ENCODE measurements at places on chromosomes 6 and 20.

GRCh38 chr6:160305926-160306713 is 42.1 kb upstream of the SLC22A3 start:
- DNase-seq: no peak

DNA sequence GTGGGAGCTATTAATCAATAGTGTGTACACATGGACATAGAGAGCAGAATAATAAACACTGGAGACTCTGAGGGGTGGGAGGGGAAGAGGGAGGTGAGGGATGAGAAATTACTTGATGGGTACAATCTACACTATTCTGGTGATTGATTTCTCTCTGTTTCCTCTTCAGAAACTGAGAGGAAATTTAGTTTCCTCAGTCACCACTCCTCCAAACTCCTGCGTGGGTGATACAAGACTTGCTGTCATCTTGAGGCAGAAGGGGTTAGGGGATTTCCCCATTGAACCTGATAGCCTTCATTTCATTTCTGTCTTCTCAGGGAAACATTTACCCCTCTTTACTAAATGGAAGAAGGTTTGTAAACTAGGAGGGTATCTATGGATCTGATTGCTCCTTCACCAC is 84.3 kb upstream of the ESR1 start:
- DNase-seq: no peak

- no peak for DNase-seq
Observed at GRCh38 chr6:116528133-116528532, 16.7 kb downstream of the CALHM5 start.

DNA sequence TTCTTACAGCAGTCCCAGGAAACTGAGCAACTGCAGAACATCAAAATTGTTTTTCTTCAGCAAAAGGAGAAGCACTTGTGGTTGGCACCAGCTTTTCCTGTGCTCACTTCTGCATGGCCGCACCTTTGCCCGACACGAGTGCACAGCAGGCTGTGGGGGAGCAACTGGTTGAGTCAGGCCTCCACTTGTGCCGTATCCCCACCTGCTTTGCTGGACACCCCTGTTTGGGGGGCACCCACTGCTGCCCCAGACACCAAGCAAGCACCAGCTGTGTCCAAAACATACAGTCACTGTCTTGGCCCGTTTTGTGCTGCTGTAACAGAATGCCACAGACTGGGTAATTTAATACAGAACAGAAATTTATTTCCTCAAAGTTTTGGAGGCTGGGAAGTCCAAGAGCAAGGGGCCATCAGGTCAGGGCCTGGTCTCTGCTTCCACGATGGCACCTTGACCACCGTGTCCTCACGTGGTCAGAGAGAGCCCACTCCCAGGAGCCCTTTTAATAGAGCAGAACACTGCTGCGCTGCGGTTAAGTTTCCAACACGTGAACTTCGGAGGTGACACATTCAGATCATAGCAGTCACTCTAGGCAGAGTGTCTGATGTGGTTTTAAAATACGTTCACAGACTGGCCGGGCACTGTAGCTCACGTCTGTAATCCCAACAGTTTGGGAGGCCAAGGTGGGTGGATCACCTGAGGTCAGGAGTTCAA is 8.7 kb upstream of the GMEB2 start:
- peak; percentile 84 for DNase-seq

GRCh38 chr20:12321736-12322135 is 404.0 kb downstream of the BTBD3 start:
- no peak for DNase-seq

- DNase-seq: no peak
Observed at GRCh38 chr6:1004885-1005630, 306.8 kb upstream of the FOXQ1 start.

- DNase-seq: peak; percentile 32
Observed at GRCh38 chr6:55617272-55617671, 38.3 kb upstream of the HMGCLL1 start.

DNA sequence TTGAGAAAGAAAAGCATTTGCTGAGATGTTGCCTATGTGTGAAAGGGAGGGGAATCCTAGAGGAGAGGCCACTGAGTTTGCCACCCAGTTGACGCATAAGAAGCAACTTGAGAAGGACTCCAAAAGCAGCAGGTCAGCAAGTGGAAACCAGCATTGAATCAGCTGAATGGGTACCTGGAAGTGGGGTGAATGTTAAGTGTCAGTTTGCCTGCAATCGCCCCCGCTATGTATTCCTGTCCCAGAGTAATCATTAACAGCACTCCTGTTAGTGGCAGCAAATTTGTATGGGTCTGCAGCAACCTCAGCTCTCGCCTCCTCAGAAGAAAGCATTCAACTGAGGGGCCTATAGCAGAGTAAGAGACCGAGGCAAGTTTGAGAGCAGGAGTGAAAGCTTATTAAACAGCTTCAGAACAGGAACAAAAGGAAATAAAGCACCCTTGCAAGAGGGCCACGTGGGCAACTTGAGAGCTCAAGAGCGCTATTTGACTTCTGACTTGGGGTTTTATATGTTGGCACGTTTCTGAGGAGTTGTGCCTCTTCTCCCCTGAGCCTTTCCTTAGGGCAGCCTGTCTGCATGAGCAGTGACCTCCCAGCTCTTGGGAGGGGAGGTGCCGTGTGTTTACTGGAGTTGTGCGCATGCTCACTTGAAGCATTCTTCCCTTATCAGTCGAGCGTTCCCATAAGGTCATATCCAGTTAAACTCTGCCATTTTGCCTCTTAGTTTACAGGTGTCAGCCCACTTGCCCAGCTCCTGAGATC is 122.6 kb upstream of the PHACTR1 start:
- DNase-seq: no peak

DNA sequence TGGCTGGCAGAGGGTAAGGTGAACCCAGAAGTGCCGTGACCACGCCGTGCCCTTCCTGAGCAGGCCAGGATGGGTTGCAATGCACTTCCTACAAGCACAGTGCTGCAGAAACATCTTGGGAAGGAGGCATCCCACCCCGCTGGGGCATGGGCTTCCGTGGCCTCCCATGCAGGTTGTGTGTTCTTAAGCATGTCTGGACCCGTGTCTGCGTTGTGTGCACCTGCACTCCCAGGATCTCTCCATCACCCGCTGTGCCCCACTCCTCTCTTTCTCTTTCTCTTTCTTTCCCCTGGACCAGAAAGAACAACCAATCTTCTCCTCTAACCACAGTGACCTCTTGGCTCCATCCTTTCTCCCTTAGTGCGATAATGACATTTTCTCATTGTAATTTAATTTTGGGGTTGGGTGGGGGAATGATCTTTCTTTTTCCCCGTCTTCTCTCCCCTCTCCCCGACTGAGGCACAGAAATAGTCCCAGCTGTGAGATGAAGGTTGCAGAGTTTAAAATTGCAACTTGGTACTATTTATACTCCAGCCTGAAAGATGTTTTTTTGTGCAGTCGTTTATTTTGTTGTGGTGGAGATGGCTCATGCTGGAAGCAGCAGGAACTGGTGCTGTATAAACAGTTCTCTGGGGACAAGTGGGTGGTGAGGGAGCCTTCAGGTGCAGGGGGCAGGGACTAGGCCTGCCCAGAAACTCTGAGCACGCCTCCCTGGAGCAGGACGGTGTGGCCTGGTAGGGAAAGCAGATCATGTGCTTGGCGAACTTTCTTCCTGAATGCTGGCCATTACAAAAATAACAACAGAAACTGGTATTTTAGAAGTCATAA is 20.5 kb downstream of the BCAS4 start:
- DNase-seq: no peak

- DNase-seq: no peak
Observed at GRCh38 chr20:1950836-1951235, 43.0 kb downstream of the PDYN start.

DNA sequence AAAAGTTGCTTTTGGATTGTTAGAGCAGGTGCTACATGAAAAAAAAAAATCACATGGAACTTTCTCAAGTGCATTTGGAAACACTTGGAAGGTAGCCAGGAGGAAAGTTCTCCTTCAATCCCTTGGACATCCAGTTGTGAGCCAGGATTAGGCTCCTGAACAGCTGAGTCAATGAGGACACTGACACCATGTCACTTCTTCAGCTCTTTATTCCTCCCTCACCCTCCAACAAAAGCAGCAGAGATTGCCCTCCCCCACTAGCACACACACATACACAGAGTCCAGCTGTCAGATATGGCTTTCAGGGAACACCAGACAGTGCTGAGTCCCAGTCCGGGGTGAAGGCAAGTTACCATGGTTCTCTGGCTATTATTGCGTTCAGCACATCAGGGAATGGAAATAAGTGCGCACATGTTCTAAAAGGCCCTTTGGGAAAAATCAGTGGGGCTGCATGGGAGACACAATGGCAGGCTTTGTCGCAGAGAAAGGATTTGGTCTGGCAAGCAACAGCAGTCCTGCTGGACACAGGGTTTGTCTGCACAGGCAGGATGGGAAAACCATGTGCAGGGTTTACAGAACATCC is 124.7 kb upstream of the MARCKS start:
- no peak for DNase-seq

GRCh38 chr6:32148289-32149091 is 3.2 kb downstream of the PRRT1 start:
- DNase-seq: no peak

DNA sequence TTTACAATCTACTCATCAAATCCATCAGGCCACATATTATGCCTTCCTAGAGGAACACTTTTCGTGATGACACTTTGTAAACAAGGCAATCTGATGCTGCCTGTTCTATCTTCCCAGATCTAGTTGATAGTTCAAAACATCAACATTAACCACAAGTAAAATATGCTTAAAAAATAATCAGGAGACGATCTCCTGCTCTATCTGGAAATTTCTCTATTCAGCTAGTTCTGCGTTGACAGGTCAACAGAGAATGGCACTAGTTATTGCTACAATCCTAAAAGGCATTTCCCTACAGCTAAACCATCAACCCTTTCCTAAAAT is 2.1 kb downstream of the B4GALT5 start:
- DNase-seq: no peak

DNA sequence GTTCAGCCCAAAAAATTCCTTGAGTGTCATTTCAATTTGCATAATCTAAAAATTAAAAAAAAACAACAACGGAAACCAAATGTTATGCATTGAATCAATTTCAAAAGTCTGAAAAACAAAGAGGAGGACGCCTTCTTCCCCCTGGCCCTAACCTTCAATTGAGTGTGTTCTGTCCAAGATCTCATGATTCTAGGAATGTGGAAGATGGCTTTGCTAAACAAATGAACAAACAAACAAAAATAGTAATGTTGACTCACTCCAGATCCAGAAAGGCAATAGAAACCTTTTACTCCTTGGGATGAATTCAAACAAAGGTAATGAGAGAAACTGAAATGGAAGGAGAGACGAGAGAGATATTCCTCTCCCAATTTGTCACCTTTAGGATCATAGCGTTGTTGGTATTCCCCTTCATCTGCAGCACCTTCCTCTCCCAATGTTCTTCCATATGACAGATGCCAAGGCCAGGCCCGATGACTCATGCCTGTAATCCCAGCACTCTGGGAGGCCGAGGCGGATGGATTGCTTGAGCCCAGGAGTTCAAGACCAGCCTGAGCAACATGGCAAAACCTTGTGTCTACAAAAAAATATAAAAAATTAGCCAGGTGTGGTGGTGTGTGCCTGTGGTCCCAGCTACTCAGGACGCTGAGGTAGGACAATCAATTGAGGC is 109.2 kb upstream of the ADGRF1 start:
- no peak for DNase-seq

DNA sequence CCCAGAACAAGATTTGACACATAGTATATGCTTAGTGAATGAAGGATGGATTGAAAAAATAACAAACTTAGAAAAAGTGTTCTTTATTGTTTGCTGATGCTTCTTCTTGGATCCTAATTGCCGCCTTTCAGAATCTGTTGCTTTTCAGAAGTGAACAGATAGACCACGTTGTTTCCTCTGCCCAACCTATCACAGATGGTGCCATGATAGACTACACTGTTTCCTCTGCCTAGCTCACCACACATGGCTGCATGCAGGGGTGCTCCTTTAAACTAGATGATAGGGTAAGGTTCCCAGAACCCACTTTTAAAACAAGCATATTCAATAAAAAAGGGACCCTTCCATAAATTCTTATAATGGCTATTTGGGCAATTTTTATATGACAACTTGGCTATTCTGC is 4.6 kb upstream of the RGS17 start:
- no peak for DNase-seq

- no peak for DNase-seq
Observed at GRCh38 chr6:121344539-121344938, 10.3 kb upstream of the TBC1D32 start.

DNA sequence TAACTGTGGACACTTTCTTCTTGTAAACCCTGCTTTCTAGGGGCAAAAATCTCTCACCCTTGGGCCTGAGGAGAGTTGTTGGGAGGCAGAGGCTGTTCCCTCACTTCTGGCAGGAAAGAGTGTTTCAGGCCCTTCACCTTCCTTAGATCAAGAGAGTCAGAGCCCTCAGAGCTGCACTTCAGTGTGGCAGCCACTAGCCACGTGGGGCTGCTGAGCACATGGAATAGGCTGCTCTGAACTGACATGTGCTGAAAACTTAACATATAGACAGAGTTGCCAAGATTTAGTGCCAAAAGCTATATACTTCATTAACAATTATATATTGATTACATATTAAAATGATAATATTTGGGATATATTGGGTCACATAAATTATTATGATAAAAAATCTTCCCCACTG is 4.4 kb upstream of the LMBRD1 start:
- no peak for DNase-seq

- no peak for DNase-seq
Observed at GRCh38 chr20:44418069-44418905, 57.4 kb upstream of the TTPAL start.

- DNase-seq: no peak
Observed at GRCh38 chr6:87941556-87942358, 105.9 kb upstream of the SPACA1 start.

- DNase-seq: no peak
Observed at GRCh38 chr20:8251201-8251575, 119.1 kb downstream of the PLCB1 start.

- DNase-seq: no peak
Observed at GRCh38 chr6:112349636-112349934, 2.5 kb downstream of the RFPL4B start.

GRCh38 chr6:104705095-104705707 is 154.5 kb downstream of the HACE1 start:
- DNase-seq: peak; percentile 97

- no peak for DNase-seq
Observed at GRCh38 chr6:10416863-10417641, 2.2 kb upstream of the TFAP2A start.

DNA sequence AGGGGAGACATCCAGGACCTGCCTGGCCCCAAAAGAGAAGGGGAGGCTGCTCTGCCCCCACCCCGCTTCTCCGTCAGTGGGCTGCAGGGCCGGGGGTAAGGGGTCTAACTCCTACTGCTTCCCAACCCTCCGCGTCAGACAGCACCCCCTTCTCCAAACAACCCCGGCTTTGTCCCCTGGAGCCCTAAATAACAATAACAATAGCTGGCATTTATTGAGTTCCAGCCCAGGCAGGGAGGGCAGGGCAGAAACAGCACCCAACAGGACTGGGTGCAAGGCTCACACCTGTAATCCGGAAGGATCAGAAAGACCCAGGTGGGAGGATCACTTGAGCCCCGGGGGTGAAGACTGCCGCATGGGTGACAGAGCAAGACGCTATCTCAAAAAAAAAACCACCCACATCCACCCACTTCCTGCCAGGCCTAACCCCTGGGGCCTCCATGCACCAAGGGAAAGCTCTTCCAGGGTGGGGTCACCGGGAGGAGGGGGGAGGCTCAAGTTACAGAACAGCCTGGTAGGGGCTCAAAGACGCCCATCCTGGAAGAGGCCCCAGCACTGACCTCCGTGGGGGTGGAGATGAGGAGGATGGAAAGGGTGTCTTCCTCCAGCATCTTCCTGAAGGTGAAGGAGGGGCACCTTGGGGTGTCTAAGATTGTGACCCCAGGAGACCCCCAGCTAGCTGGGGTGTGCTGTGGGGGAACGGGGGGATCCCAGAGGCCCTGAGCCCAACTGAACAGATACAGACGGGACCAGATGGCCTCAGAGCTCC is 1.3 kb upstream of the FNDC11 start:
- DNase-seq: peak; percentile 65

Measured in KBM-7 (cell line).